ENCODE measurements at places on chromosomes 6 and 20.

GRCh38 chr6:131787079-131787478, 20.7 kb upstream of the ENPP1 start:
- no peak for DNase-seq
- no peak overlapping the region for H3K4me3 ChIP-seq
- H3K4me1 ChIP-seq, result no peaks in the 10 kb centered on the region
- H3K27me3 ChIP-seq, result no peaks in the 10 kb centered on the region
- no peak overlapping the region for H3K27ac ChIP-seq

GRCh38 chr20:43988451-43988850, 73.8 kb downstream of the TOX2 start:
- no peaks in the 10 kb centered on the region for H3K4me1 ChIP-seq
- H3K27ac ChIP-seq, result no peak overlapping the region
- H3K27me3 ChIP-seq, result peaks cover 4% of the 10 kb centered on the region
- H3K4me3 ChIP-seq, result no peak overlapping the region

- no peaks in the 10 kb centered on the region for H3K27me3 ChIP-seq
- no peak overlapping the region for H3K27ac ChIP-seq
- H3K36me3 ChIP-seq, result no peaks in the 10 kb centered on the region
Measured at GRCh38 chr6:107590378-107590777, 100.5 kb downstream of the SOBP start.

- H3K4me3 ChIP-seq, result no peak overlapping the region
- no peaks in the 10 kb centered on the region for H3K36me3 ChIP-seq
- no peaks in the 10 kb centered on the region for H3K27me3 ChIP-seq
- no peak overlapping the region for H3K27ac ChIP-seq
- no peaks in the 10 kb centered on the region for H3K4me1 ChIP-seq
Measured at GRCh38 chr20:3760655-3761348, 6.8 kb downstream of the ADISSP start.

DNA sequence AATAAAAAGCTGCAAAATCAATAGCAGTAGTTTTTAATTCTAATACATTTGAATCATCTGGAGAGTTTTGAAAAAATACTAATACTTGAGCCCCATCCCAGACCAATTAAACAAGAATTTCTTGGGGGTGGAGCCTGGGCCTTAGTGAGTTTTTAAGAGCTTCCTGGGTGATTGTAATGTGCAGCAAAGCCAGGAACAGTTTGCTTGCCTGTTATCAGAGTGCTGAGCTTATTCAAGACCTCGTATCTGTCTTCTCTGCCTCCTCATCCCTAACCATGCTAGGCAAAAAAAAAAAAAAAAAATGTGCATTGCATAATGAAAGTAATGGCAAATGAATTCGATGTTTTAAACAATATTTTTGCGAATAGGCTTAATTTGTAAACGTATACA, 36.4 kb upstream of the MYB start:
- H3K4me1 ChIP-seq, result no peaks in the 10 kb centered on the region
- H3K27me3 ChIP-seq, result no peaks in the 10 kb centered on the region
- no peak overlapping the region for H3K27ac ChIP-seq
- no peak overlapping the region for H3K4me3 ChIP-seq
- H3K36me3 ChIP-seq, result no peaks in the 10 kb centered on the region
- DNase-seq, result no peak

GRCh38 chr6:42988486-42989020, 4.2 kb downstream of the PPP2R5D start:
- H3K4me1 ChIP-seq, result peaks cover 33% of the 10 kb centered on the region
- H3K27ac ChIP-seq, result no peak overlapping the region
- H3K4me3 ChIP-seq, result no peak overlapping the region
- peaks cover 35% of the 10 kb centered on the region for H3K36me3 ChIP-seq
- H3K27me3 ChIP-seq, result no peaks in the 10 kb centered on the region

GRCh38 chr20:54062812-54063280, 7.5 kb downstream of the BCAS1 start:
- H3K36me3 ChIP-seq, result no peaks in the 10 kb centered on the region
- no peak overlapping the region for H3K27ac ChIP-seq
- H3K27me3 ChIP-seq, result peaks cover 2% of the 10 kb centered on the region
- H3K4me3 ChIP-seq, result no peak overlapping the region
- DNase-seq, result no peak

GRCh38 chr6:146803601-146804000, 204.8 kb downstream of the ADGB start:
- DNase-seq, result no peak
- H3K4me1 ChIP-seq, result no peaks in the 10 kb centered on the region
- H3K27me3 ChIP-seq, result no peaks in the 10 kb centered on the region
- H3K4me3 ChIP-seq, result peak overlapping the region; percentile 30
- H3K36me3 ChIP-seq, result no peaks in the 10 kb centered on the region
- no peak overlapping the region for H3K27ac ChIP-seq

DNA sequence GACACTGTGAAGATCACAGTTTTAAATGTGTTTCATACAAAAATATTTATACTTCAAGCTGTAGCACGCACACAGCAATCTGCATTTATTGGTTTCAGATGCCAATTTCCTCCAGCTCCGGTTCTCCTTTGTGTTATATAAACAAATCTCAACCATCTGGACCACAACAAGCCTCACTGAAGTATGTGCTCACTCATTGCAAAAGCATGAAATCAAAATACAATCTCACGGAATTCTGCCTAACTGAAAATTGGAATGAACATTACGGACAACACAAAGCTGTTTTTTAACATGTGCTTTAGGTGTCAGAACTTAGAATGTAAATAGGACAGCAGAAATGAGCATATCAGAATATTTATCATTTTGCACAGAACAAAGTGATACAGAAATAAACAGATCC, 38.0 kb downstream of the RCAN2 start:
- no peaks in the 10 kb centered on the region for H3K36me3 ChIP-seq
- H3K27ac ChIP-seq, result no peak overlapping the region
- no peaks in the 10 kb centered on the region for H3K27me3 ChIP-seq
- no peak for DNase-seq

- no peak for DNase-seq
- H3K27ac ChIP-seq, result no peak overlapping the region
- no peaks in the 10 kb centered on the region for H3K4me1 ChIP-seq
- no peak overlapping the region for H3K4me3 ChIP-seq
- no peaks in the 10 kb centered on the region for H3K27me3 ChIP-seq
Measured at GRCh38 chr6:79158856-79159516, 75.5 kb downstream of the HMGN3 start.

DNA sequence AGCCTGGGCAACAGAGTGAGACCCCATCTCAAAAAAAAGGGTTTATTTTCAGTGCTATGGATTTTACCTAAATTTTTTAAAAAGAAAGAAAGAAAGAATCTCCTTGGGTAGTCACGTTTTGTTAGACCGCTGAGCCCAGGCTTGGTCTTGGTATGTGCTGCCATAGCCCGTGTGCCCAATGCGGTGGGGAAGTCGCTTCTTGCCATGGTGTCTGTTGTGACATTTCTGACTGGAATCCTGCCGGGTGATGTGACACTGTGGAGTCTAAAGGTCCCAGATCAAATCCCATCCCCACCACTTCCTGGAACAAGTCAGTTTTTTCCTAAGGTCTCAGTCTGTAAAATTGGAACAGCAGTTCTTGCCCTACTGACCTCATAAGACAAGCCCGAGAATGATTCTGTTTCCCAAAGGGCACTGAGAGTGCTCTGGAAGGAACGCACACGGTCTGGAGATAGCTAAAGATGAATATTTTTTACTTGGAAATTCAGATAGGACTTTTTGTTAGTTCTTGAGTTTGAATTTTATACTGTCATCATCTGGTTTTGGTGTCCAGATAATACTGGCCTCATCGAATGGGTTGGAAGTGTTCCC, 225.8 kb downstream of the EYA2 start:
- H3K27me3 ChIP-seq, result no peaks in the 10 kb centered on the region
- no peaks in the 10 kb centered on the region for H3K4me1 ChIP-seq
- no peak overlapping the region for H3K4me3 ChIP-seq
- no peaks in the 10 kb centered on the region for H3K36me3 ChIP-seq
- no peak for DNase-seq

GRCh38 chr20:24131281-24131680, 142.7 kb upstream of the GGTLC1 start:
- H3K4me3 ChIP-seq, result no peak overlapping the region
- no peaks in the 10 kb centered on the region for H3K4me1 ChIP-seq
- H3K27me3 ChIP-seq, result no peaks in the 10 kb centered on the region
- H3K36me3 ChIP-seq, result no peaks in the 10 kb centered on the region
- no peak for DNase-seq

DNA sequence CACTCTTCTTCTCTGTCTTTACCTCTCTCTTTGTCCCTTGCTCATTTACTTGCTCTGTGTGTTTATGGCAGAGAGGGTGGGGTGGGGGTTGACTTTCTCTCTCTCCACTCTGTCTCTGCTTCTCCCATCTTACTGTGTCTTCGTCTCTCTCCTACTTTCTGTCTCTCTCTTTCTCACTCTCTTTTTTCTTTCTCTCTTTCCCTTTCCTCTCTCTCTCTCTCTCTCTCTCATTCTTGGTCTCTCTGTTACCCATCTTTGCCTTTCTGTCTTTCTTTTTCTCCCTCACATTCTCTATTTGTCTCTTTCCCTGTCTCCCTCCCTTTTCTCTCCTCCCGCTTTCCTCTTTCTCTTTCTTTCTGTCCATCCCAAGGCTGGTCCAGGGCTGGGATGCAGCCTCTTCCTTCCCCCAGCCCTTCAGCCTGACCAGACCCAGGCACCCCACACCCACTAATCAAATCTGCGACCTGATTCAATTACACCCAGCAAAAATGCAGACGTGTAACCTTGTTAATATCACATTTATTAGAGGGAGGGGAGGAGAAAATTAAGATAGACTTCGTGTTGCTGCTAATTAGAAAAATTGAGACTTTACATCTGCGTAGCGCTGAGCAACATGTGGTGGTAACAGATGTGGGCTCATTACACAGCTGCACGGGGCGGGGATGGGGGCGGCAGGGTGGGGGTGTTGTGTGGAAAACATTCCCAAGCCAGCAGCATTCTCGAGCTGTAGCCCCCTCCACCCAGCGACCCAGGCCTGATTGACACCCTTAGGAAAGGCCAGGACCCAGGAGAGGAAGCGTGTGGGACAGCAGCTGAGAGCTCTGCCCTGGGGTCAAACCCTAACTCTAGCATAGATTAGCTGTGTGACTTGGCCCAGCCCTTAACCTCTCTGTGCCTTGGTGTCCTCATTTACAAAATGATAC, 124.9 kb upstream of the MAFB start:
- H3K36me3 ChIP-seq, result no peaks in the 10 kb centered on the region
- DNase-seq, result no peak
- no peak overlapping the region for H3K27ac ChIP-seq
- H3K27me3 ChIP-seq, result no peaks in the 10 kb centered on the region

GRCh38 chr6:16354692-16355091, 116.3 kb downstream of the GMPR start:
- no peak overlapping the region for H3K4me3 ChIP-seq
- no peaks in the 10 kb centered on the region for H3K36me3 ChIP-seq
- peak overlapping the region; percentile 58 for H3K27ac ChIP-seq
- H3K27me3 ChIP-seq, result no peaks in the 10 kb centered on the region
- peaks cover 28% of the 10 kb centered on the region for H3K4me1 ChIP-seq

GRCh38 chr6:106973018-106973835, 1.3 kb downstream of the CD24 start:
- no peaks in the 10 kb centered on the region for H3K36me3 ChIP-seq
- DNase-seq, result no peak
- peaks cover 12% of the 10 kb centered on the region for H3K4me1 ChIP-seq
- peak overlapping the region; percentile 52 for H3K4me3 ChIP-seq
- H3K27me3 ChIP-seq, result peaks cover 63% of the 10 kb centered on the region

GRCh38 chr6:53361549-53362031, 12.8 kb upstream of the ELOVL5 start:
- no peaks in the 10 kb centered on the region for H3K36me3 ChIP-seq
- H3K4me1 ChIP-seq, result peaks cover 8% of the 10 kb centered on the region
- H3K27me3 ChIP-seq, result no peaks in the 10 kb centered on the region
- H3K27ac ChIP-seq, result no peak overlapping the region
- no peak overlapping the region for H3K4me3 ChIP-seq

- no peak for DNase-seq
- H3K4me1 ChIP-seq, result no peaks in the 10 kb centered on the region
- no peak overlapping the region for H3K4me3 ChIP-seq
Measured at GRCh38 chr6:101400326-101401135, 7.0 kb downstream of the GRIK2 start.

DNA sequence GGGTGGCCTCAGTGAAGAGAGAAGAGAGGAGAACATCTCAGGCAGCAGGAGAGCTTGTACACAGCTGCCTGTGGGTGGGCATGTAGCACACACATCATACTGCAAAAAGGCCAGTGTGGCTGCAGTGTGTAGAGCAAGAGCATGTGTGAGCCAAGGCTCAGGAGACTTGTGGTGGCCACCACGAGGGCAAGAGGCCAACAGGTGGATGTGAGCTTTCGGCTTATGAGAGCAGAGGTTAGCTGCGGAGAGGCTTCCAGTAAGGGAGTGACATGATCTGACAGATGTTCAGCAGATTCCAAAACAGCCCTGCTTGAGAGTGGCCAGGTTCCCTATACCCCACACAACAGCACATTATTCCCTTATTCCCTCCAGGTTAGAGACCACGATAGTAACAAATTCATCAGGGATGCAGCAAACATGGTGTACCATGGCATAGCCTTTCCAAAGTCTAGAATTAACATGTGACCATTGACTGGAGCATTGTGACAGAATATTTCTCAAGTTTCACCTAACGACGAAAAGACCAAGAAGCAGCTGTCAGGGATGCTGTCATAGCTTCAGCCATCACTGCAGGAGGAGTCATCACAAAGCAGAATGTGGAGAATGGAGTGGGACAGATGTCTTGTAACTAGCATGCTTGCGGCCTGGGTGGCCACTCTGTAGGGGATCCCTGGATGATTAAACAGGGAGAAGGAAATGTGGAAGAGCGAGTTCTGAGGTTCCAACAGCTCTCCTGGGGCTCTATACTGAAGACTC, 23.1 kb downstream of the HM13 start:
- no peak for DNase-seq
- no peaks in the 10 kb centered on the region for H3K27me3 ChIP-seq
- no peak overlapping the region for H3K27ac ChIP-seq
- no peak overlapping the region for H3K4me3 ChIP-seq

GRCh38 chr6:111550195-111550594, 55.5 kb downstream of the TRAF3IP2 start:
- H3K27me3 ChIP-seq, result no peaks in the 10 kb centered on the region
- no peak overlapping the region for H3K4me3 ChIP-seq
- H3K27ac ChIP-seq, result no peak overlapping the region

- H3K27ac ChIP-seq, result peak overlapping the region; percentile 13
- no peaks in the 10 kb centered on the region for H3K27me3 ChIP-seq
- no peak overlapping the region for H3K4me3 ChIP-seq
- H3K36me3 ChIP-seq, result no peaks in the 10 kb centered on the region
Measured at GRCh38 chr6:137222381-137222780, 3.2 kb upstream of the IFNGR1 start.

DNA sequence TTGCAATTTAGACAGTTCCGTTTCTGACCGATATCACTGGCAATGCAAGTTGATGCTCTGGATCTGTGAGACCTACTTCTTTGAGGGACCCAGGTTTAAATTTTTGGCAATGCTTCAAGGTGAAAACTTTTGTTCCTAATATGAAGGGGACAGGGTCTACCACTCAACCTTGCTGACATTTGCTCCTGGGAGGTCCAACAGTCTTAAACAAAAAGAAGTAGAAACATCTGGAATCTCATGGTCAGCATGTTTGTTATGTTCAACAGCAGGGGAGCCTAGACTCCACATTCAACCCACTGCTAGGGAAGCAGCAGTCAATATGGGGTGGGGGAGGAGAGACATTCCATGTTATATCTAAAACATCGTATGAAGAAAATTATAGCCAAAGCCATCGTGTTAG, 196.4 kb downstream of the SIM1 start:
- H3K36me3 ChIP-seq, result no peaks in the 10 kb centered on the region
- no peak overlapping the region for H3K4me3 ChIP-seq
- no peaks in the 10 kb centered on the region for H3K4me1 ChIP-seq
- H3K27ac ChIP-seq, result no peak overlapping the region

Measured in psoas muscle (tissue), 8 donors.